Activated CD8-positive, alpha-beta T cell treated with anti-CD3 and anti-CD28 coated beads, Interleukin-2, amount 10 ng/mL, durations not matched to agents 7 days and 5 days (primary cell): ENCODE measurements at places on chromosomes 13 and 19. TPM values are rescaled to one million over a fixed set of nuclear protein-coding genes. Genes with fewer than 3 reads are reported as not detected.

Gene CD320
- 54.6 TPM for total RNA-seq

Gene LMTK3
- total RNA-seq: 3.7 TPM

Gene ANO8
- 13.6 TPM for total RNA-seq

Gene MCEMP1
- not detected for total RNA-seq

Gene CABP5
- total RNA-seq: not detected

Gene NHLRC3
- 21.3 TPM for total RNA-seq

Gene PLIN5
- total RNA-seq: not detected

DNA sequence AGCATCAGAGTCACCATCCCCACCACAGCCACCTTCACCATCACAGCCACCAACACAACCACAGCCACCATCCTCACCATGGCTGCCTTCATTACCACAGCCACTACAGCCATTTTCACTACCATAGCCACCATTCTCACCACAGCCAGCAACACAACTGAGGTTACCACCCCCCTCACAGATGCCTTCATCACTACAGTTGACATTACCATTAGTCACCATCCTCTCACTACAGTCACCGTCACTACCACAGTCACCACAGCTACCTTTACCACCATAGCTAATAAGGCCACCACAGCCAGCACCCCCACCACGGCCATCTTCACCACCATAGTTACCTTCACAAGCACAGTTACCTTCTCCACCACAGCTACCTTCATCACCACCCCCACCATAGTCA, 269.6 kb downstream of the DNAJC15 start:
- DNase-seq: no peak
- no peaks in the 10 kb centered on the region for H3K36me3 ChIP-seq

DNA sequence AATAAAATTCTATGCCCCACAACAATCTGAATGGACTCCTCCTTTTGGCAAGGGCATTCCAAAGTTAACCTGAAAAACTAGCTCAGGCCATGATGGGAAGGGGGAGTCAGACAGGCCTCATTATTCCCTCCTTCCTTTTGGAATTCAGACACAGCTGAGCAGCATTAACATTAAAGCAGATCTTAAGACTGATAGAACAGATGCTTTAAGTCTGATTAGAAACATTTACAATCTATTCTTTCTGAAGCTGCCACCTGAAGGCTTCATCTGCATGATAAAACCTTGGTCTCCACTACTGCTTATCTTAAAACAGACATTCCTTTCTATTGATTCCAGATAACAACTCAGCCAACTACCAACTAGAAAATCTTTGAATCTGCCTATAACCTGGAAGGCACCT, 98.9 kb downstream of the UGGT2 start:
- H3K36me3 ChIP-seq: no peaks in the 10 kb centered on the region
- H3K27ac ChIP-seq: no peak overlapping the region
- no peaks in the 10 kb centered on the region for H3K4me1 ChIP-seq
- DNase-seq: no peak
- no peaks in the 10 kb centered on the region for H3K27me3 ChIP-seq

- H3K27ac ChIP-seq: peak overlapping the region; percentile 92
- no peaks in the 10 kb centered on the region for H3K27me3 ChIP-seq
- peaks cover 38% of the 10 kb centered on the region for H3K36me3 ChIP-seq
- H3K4me3 ChIP-seq: peak overlapping the region; percentile 84
- peaks cover 33% of the 10 kb centered on the region for H3K4me1 ChIP-seq
Observed at GRCh38 chr13:27425158-27425917, 919 bp downstream of the GTF3A start.

DNA sequence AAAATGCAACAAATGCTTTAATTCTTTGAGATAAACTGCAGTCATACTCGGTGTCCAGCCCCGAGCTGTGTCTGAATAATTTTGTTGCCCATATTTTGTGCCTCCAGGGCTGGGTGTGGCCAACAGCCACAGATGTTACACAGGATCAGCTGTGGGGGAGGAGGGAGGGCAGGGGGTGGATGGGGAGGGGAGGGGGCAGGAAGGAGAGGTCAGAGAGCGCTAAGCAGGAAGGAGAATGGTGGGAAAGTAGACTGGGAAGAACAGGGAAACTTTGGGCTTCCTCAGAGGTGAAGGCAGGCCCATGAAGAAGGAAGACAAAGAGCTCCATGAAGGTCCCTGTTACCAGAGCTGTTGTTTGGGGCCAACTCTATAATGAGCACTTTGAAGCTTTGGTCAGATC, 295.8 kb downstream of the COG6 start:
- H3K4me3 ChIP-seq: no peak overlapping the region
- peaks cover 22% of the 10 kb centered on the region for H3K4me1 ChIP-seq
- H3K36me3 ChIP-seq: no peaks in the 10 kb centered on the region
- no peak overlapping the region for H3K27ac ChIP-seq

DNA sequence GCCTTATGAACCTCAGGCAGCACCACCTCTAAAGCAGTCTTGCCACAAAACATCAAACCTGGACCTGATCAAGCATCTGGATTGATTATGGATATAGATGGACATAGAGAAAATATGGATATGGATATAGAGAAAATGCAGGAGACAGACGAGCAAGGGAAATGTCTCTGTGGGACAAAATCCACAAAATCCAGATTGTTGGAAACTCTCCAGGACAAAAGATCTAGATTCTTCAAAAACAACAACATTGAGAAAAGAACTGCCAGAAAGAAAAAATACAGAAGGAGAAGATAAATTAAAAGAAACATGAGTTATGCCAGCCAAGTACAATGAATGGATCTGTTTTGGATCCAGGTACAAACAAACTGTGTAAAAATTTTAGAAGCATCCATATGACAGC, 1176.5 kb downstream of the UQCRFS1 start:
- no peaks in the 10 kb centered on the region for H3K27me3 ChIP-seq
- no peak overlapping the region for H3K27ac ChIP-seq
- no peaks in the 10 kb centered on the region for H3K4me1 ChIP-seq

GRCh38 chr13:31192306-31192705, 7.5 kb upstream of the B3GLCT start:
- peaks cover 12% of the 10 kb centered on the region for H3K27me3 ChIP-seq
- no peak overlapping the region for H3K27ac ChIP-seq
- no peaks in the 10 kb centered on the region for H3K36me3 ChIP-seq
- no peak overlapping the region for H3K4me3 ChIP-seq
- no peak for DNase-seq
- H3K4me1 ChIP-seq: no peaks in the 10 kb centered on the region

GRCh38 chr19:56994251-56995017, 125.4 kb upstream of the USP29 start:
- no peaks in the 10 kb centered on the region for H3K4me1 ChIP-seq
- no peaks in the 10 kb centered on the region for H3K27me3 ChIP-seq
- peaks cover 11% of the 10 kb centered on the region for H3K36me3 ChIP-seq
- H3K27ac ChIP-seq: no peak overlapping the region
- no peak for DNase-seq

GRCh38 chr19:17125728-17126677, 50.4 kb downstream of the MYO9B start:
- peaks cover 81% of the 10 kb centered on the region for H3K4me1 ChIP-seq
- peak overlapping the region; percentile 100 for H3K27ac ChIP-seq
- no peaks in the 10 kb centered on the region for H3K27me3 ChIP-seq

DNA sequence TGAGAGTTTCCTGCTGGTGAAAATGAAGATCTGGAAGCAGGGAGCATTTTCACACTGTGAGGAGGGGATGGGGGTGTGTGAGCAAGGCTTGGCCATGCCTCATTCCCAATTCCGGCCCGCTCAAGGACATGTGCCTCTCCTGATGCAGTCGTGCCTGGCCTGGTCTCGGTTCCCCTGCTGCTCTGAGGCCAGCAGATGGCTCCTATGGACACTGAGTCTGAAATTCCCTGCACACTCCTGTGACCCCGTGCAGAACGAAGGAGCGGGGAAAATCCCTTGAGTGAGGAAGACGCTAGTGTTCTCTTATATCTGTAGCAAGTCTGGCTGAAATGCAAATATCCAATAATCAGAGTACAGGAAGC, 363 bp upstream of the ZNF763 start:
- peaks cover 27% of the 10 kb centered on the region for H3K4me1 ChIP-seq
- no peak for DNase-seq
- H3K27ac ChIP-seq: peak overlapping the region; percentile 88
- H3K27me3 ChIP-seq: no peaks in the 10 kb centered on the region

DNA sequence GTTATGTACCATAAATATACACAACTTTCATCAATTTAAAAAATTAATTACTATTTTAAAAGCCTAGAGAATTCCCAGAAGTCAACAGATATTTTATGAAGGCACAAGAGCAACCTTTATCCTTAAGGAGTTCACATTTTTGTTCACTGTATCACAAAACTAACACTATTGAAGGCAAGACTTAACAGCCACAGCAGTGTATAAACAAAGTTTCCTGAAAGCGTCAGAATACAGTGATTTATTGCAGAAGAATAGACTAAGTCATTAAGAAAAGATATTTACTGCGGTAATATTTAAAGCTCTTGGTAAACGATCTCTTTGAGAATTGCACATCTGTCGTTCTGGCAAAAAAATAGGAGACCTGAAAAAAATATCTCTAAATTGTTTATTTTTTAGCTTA, 419.3 kb upstream of the NBEA start:
- H3K4me1 ChIP-seq: no peaks in the 10 kb centered on the region
- no peaks in the 10 kb centered on the region for H3K27me3 ChIP-seq
- no peak overlapping the region for H3K27ac ChIP-seq

DNA sequence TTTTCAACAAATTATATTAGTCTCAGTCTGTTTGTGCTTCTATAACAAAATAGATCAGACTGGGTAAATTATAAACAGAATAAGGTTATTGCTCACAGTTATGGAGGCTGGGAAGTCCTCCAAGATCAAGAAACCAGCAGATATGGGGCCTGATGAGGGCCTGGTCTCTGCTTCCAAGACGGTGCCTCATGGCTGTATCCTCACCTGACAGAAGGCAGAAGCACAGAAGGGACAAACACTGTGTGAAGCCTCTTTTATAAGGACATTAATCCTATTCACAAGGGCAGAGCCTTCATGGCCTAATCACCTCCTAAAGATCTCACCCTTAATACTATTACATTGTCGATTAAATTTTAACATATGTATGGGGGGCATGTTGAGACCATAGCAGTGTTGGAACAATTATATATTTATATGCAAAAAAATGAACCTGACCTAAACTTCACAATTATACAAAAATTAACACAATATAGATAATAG, 12.7 kb downstream of the F10 start:
- DNase-seq: no peak
- H3K27me3 ChIP-seq: peaks cover 38% of the 10 kb centered on the region

GRCh38 chr13:25179832-25180774, 8.0 kb upstream of the AMER2 start:
- H3K4me1 ChIP-seq: no peaks in the 10 kb centered on the region
- H3K4me3 ChIP-seq: no peak overlapping the region
- H3K36me3 ChIP-seq: no peaks in the 10 kb centered on the region

- no peaks in the 10 kb centered on the region for H3K27me3 ChIP-seq
- no peak for DNase-seq
- H3K27ac ChIP-seq: no peak overlapping the region
- H3K4me1 ChIP-seq: peaks cover 54% of the 10 kb centered on the region
Observed at GRCh38 chr13:48040896-48041295, 3.4 kb downstream of the NUDT15 start.

DNA sequence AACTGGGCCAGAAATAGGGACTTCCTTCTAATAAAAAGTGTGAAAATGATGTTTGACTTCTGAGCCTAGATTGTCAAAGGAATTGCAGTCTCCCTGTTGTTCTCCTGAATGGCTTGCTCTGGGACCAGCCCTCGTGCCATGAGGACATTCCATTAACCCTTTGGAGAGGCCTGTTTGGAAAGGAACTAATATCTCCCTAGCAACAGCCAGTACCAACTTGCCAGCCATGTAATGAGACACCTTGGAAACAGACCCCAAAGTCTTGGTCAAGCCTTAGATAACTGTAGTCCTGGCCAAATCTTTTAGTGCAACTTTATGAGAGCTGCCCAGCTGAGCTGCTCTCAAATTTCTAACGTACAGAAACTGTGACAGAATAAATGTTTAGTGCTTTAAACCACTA, 8.2 kb upstream of the SIAH3 start:
- peaks cover 20% of the 10 kb centered on the region for H3K27me3 ChIP-seq
- H3K4me3 ChIP-seq: no peak overlapping the region
- H3K4me1 ChIP-seq: no peaks in the 10 kb centered on the region

DNA sequence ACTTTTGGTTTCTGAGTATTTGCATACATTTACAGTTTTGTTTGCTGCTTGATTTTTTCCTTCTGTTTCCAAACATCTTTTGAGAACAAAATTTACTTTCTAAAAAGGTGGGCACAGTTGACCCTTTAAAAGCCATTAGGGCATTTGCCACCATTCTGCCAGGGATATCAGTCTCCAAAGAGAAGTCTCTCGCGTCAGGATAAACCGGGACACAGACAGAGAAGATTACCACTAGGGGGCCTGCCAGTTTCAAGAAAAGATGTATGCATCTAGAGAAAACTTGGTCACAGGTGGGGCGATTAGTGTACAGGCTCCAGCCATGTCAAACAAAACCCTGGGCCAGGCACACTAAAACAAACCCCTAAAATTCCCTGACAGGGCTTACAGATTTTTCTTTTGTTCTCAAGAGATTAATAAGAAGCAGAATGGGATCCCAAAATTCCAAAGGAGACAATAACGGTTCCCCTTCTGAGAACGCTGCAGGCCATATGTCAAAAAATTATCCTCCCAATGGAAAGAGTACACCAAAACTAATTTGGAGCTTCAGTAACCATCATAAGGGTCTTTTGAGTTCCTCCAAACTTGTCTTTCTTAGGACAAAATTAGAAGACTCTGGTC, 10.7 kb upstream of the PABPC3 start:
- DNase-seq: peak; percentile 37
- H3K27ac ChIP-seq: no peak overlapping the region
- H3K36me3 ChIP-seq: no peaks in the 10 kb centered on the region
- H3K27me3 ChIP-seq: peaks cover 16% of the 10 kb centered on the region

DNA sequence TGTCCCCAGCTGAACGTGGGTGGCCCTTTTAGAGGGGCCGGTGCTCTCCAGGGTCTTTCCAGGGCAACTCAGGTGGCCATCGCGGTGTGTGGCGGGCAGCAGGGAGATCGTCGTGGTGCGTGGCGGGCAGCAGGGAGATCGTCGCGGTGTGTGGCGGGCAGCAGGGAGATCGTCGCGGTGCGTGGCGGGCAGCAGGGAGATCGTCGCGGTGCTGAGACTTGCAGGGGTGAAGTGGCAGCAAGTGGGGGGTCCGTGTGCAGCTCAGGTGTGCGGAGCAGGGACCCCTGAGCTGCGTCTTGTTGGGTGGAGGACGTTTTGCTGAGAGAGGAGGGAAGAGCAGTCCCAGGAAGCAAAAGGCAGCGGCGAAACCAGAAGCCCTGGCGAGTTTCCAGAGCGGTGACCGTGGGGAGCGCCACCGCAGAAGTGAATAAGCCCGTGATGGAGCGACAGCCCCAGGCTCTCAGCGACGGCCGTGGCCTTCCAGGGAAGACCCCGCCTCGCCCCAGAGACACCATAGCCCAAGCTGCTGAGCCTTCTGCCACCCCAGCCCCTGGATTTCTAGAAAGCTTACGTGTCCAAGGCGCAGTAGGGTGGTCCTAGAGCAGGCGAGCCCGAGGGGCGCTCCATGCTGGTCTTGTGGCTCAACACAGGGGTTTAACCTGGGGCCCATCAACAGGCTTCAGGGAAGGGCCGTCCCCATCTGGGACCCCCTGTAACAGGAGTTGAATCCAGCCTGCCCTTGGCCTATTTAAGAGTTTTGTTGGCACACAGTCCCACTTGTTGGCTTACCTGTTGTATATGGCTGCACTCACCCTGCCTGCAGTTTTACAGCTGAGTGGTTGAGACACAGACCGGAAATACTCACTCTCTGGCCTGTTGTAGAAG, 5.4 kb downstream of the NCLN start:
- peaks cover 35% of the 10 kb centered on the region for H3K4me1 ChIP-seq
- H3K27me3 ChIP-seq: no peaks in the 10 kb centered on the region
- no peak overlapping the region for H3K4me3 ChIP-seq
- H3K36me3 ChIP-seq: peaks cover 20% of the 10 kb centered on the region

GRCh38 chr19:2743099-2743498, 3.3 kb upstream of the SLC39A3 start:
- H3K4me3 ChIP-seq: no peak overlapping the region
- peaks cover 16% of the 10 kb centered on the region for H3K4me1 ChIP-seq
- DNase-seq: no peak
- H3K27ac ChIP-seq: no peak overlapping the region
- peaks cover 7% of the 10 kb centered on the region for H3K36me3 ChIP-seq
